ENCODE measurements at places on chromosomes 5 and 9.

GRCh38 chr9:136100700-136101614, 5.9 kb upstream of the NACC2 start:
- no peak for DNase-seq

DNA sequence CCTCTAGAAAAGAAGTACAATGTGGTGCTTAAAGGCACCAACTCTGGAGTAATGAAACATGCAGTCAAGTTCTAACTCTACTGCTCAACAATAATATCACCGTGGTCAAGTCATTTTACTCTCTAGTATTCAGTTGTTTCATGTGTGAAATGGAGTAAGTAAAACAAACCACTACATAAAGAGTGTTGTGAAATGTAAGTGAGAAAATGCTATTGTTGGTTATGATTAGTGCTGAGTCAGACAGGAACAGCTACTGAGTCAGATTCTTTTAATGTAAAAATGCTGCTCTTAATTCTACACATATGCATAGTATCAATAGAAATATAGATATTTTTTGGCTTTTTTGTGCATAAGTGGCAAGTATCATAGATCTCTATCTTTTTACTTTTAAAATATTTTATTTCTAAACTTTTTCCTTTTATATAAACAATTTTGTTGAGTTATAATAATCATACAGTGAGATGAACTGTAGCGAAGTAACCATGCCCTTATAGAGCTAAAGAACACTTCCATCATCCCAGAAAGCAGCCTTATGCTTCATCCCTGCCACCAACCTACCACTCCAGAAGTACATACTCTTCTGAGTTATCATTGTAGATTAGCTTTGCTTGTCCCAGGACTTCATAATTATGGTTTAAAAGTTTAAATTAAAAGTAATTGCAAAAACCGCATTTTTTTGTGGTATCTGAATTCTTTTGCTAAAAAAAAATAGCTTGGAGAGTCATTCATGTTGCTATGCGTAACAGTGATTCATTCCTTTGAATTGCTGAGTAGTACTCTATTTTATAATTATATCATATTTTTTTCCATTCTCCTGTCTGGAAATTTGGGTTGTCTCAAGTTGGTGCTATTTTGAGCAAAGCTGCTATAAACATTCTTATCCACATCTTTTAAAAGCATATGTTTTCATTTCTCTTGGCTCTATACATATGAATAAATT, 548.2 kb upstream of the CLINT1 start:
- no peak for DNase-seq

DNA sequence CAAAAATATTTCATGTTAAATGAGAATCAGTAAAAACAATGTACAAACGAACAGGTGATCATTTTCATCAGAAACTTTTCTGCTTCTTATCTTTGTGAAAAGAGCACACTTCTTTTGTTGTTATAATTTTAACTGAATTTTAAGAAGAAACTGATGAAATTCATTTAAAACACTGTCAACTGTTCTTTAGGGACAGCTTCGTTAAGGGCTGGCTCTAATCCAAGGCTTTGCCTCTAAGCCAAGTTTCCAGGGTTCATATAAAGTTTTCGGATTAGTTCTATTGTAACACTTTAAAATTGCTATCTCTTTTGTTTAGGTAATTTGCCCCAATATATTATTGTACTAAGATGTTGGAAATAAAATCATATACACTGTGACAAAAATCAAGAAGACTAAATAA, 559.2 kb downstream of the TUSC1 start:
- no peak for DNase-seq

- DNase-seq = no peak
These were observed 452.9 kb upstream of the DMAC1 start for GRCh38 chr9:8252445-8252844.

GRCh38 chr9:75964427-75964826, 74.0 kb downstream of the PCSK5 start:
- DNase-seq = no peak

GRCh38 chr5:65061250-65061973, 292.7 kb downstream of the CWC27 start:
- no peak for DNase-seq

DNA sequence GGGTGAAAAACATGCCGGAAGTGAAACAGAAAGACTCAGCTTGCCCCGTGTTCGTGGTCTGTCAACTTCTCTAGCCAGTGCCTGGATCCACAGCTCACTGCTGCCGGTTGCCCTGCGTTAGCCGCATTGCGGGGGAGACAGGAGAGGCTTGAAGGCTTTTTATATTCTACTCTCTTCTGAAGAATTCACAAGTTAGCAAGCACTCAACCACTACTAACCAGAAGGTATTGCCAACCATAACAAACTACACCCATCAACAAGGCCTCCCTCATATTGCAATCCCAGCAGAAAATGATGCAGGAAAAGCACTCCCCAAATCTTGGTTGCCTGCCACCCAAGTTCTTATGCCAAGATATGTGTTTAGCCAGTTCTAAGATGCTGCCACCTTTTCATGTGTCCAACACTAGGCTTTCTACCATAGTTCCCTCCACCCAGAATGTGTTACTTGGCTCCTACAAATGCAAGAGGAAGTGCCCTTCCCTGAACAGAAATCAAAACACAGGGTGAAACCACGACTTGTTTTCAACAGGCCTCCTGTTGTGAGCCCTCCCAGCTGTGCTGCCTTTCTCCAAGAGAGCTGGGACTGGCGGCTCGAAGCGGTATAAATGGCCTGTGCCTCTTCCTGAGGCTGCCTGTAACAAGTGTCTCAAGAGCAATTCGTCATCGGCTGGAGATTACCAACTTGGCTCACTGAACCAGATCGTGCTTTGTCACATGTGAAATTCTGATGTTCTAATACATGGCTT, 129.0 kb downstream of the SNX18 start:
- peak; percentile 4 for DNase-seq

DNA sequence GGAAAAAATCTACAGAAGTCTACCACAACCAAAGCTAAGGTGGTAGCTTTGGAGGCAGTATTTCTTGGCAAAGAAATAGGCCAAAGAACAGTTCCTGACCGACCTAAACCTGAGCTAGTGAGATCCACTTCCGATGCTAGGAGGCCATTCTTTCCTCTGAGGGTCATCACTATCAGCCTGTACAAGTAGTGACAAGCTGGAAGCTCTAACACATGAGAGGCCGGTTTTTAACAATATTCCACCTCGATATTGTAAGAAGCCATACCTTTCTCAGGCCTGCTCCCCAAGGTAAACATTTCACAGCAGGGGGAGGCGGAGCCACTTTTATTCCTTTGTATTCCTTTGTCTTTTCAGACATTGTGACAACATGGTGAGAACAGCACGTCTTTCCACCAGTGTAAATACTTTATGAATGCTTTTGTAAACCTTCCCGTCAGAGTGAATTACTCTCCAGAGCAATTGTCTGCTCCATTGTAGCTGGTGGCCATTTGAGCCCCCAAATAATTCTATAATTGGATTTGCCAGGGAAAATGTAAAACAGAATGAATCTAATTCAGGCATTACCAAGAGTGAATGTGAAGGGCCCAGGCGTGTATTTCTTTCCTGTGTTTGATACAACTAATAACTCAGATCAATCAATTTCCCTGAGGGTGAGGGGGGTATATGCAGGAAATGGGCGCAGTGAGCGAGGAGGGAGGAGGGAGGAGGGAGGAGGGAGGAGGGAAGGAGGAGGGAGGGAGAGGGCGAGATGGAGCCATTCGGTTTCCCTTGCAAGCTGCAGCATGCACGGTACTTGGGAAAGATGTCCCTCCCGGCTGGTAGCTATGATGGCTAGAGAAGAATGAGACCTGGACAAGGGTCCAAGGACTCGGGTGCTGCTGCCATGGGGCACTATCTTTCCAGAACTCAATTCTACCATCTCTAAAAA, 166.6 kb downstream of the CDK5RAP2 start:
- DNase-seq = no peak

GRCh38 chr9:118318770-118319431, 614.7 kb downstream of the TLR4 start:
- DNase-seq = no peak

All from T-helper 1 cell (primary cell).